ENCODE measurements at places on chromosomes 2 and 18.

DNA sequence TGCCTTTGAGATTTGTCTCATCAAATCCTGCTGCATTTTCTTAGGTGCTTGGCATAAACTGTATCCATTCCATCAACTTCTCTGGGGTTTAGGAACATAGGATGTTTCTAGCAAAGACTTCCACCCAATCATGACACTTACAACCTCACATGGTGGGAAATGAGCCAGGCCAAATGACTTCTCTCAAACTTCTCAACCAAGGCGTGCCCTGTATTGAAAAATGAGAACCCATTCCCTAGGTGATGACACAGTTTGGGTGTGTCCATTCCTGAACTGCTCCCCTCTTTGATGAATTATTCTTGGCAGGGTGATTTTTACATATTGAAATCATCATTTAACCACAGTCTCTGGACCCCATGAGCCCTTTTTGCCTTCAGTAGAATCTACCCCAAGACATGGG, 161.1 kb downstream of the EN1 start:
- no peak for DNase-seq

- no peak for DNase-seq
Observed at GRCh38 chr2:8659735-8660492, 21.9 kb upstream of the ID2 start.

GRCh38 chr2:60524874-60525273, 28.6 kb downstream of the BCL11A start:
- no peak for DNase-seq

DNA sequence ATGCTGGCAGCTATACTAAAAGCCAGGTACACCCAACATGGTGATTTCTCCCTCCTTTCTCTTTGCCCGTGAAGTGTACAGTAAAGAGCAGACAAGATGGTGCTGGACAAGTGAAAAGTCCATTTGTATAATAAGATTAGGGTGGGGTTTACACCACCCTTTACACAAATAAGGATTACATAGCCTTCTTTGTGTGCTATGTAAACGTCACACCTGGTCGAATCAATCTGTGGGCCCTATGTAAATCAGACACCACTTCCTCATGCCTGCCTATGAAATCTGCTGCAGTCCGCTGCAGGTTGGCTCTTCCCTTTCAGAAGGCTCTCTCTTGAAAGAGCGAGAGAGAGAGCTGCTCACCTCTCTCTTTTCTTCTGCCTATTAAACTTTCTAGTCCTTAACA, 1054.3 kb upstream of the SLC39A10 start:
- no peak for DNase-seq

GRCh38 chr2:75569546-75569945, 8.8 kb upstream of the EVA1A start:
- no peak for DNase-seq

- no peak for DNase-seq
Observed at GRCh38 chr18:23114171-23114881, 21.0 kb upstream of the CABLES1 start.

DNA sequence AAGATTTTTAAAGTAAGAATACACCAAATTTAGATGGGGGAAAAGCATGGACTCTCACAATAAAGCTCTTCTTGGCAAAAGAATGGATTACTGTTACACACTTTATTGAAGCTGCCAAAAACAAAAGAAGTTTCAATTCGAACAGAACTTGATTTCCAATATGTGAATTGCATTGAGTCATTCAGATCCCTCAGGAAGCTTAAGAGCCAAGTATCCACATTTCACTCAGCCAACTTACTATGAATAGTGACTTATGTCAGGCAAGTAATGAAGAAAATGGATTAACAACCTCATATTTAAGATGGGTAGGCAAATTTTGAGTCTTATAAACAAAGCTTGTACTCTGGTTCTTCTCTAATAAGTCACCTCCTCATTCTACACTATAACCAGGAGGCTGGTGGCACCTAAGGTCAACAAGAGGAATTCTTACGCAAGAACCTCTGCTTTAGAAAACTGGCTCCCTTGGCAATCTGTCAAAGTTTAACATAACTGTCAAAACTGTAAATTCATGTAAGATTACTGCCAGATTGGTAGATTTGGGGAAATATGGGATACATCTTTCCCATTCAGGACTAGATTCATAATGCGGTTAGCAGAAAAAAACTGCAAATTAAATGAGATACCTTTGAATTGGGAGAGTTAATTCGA, 6.0 kb downstream of the HADHA start:
- no peak for DNase-seq

GRCh38 chr18:45237343-45238098, 377.8 kb upstream of the SLC14A2 start:
- no peak for DNase-seq

- no peak for DNase-seq
Observed at GRCh38 chr2:105114551-105114950, 76.7 kb downstream of the MRPS9 start.

GRCh38 chr2:186959486-186959885, 110.5 kb upstream of the ZSWIM2 start:
- DNase-seq = no peak

GRCh38 chr2:36035137-36035536, 320.4 kb upstream of the CRIM1 start:
- no peak for DNase-seq

DNA sequence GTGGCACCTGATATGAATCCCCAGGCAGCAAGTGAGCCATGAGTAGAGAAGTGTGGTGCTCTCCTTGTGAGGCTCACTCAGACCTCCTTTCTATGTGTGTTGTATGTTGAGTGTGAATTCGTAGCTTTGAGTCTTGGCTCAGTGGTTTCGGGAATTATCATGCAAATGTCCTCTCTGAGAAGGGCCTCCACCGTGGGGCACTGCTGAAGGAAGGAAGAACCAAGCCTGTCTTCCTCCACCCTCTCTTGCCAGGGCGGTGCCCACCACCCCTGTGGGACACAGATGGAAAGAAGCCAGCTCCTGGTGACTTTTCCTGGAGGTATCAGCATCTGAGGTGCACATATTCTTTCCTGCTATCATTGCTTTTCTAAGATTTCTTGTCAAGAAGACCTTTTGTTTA, 156.1 kb downstream of the MYT1L start:
- DNase-seq = no peak

DNA sequence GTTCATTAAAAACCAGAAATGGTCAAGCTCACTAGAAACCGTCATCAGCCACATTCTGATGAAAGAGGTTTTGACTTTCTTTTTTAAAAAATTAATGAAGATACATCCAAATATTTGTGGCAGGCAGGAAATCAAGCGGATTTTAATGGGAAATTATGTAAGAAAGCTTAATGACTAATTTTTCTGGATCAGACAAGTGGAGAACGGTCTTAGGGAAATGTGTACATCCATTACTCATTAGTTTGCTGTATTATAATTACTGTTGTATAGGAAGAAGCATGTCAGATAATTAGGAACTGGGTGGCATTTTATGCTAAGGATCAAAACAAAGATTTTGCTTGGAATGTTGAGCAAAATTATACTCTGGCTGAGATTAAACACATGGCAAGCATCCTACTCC, 39.4 kb downstream of the AGAP1 start:
- no peak for DNase-seq

DNA sequence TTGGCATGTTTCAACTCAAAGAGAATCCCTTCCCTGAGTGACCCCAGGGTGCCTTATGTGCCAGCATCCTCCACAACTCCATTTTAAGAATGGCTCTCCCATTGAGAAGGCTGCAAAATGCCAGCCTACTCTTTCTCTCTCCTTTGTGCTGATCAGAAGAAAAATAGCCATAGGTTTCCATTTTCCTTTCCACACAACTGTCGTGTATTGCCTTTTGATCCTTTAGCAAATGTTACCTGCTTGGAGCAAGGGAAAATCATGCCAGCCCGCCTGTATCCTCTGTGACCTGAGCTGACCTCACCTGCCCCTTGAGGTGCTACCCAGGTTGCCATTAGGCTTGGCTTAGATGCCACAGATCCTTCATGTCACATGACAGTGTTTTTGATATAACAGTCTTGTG, 38.8 kb downstream of the DPYSL5 start:
- no peak for DNase-seq

DNA sequence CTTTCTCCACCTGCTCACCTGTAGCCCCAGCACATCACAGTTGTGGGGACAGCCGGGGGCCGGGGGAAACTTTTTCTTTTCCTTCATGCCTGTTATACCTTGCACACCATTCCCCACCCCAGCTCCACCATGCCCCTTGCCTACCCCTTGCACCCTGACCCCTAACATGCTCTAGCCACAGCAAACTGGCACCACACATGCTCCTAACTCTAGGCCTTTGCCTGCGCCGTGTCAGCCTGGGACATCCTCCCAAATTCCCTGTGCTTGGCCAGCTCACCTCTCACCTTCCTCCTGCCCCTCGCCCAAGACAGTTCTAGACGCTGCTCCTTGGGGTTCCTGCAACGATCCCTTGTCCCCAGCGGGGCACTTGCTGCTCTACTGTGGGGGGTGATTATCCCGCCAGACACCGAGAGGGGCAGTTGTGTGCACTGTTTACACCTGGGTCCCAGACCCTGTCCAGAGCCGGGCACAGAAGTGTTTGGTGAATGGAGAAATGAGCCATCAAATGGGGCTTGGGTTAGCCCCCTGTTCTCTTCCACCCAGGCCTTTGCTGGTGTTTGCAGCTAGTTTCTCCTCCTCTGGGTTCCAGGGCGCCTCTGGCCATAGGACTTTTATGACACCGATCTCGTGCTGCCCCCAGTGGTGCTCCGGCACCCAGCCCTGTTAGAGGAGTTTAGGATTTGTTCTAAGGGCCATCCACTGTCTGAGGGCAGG, 129.8 kb downstream of the CTIF start:
- DNase-seq = no peak

DNA sequence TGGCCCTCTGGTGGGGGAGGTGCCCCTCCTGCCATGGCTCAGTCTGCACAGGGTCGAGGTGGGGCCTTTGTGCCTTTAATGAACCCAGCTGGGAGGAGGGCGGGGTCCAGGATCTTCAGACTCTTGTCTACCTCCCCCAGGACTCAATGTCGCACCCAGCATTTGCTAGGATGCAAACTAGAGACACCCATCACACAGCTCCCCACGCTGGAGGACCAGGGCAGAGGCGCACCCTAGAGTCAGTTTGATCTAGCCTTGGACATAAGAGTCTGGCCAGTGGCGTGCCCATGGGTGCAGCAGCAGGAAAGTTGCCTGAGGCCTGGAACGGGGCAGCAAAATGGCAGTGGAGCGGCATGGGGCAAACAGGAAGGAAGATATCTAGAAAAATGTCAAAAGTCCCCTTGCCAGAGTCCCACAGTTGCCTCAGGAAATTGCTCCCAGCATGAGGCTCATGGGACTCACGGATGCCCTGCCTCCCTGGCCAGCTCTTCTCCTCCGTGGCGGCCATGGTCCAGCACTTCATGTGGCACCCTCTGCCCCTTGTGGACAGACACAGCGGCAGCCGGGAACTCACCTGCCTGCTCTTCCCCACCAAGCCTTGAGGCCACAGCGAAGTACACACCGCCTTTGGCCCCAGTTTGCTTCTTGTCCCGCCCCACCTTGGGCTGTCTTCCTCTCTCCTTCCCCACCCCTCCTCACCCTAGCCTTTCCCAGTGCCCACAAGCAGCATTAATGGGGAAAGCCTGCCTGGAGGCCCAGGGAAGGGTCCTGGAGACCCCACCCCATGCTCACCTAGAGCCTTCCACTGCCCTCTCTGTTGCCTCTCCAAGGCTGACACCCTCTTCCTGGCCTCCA, 17.7 kb downstream of the SH2D6 start:
- no peak for DNase-seq

DNA sequence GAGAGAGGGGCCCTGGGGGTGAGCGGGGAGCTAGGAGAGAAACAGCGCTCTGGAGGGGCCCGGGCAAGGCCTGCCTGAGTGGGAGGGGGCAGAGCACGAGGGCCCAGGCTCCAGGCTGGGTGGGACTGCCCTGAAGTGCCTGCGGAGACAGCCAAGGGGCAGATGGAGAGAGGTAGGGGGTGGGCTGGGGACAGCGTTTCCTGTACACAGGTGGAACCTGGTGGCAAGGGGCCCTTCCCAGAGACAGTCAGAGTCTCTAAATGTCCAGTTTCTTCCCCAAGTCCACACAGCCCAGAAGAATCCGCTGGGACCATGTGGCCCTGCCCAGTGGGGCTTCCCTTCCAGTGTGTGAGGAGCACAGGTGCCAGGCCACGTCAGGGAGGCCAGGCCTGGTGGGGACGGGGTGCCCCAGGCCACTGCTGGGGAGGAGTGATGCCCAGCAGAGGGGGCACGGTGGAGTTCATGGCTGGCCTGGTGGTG, 1.7 kb upstream of the GPR35 start:
- no peak for DNase-seq

DNA sequence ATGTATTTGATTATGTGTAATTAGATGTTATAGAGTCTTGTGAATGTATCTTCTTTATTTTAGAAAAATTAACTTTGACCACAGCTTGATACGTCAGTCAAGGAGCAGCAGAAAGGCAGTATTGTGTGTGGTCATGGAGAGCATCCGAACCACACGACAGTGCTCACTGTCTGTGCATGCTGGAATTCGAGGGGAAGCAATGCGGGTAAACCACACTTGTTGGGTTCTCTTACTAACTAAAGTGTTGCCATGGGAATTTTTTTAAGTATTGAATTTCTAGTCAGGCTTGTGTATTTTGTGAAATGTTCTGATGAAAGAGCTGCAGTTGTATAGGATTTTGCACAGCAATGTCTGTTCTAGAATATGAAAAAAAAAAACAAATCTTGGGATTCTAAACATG, 4.8 kb downstream of the PJVK start:
- no peak for DNase-seq

- no peak for DNase-seq
Observed at GRCh38 chr2:25227576-25227975, 59.2 kb upstream of the POMC start.

- DNase-seq = no peak
Observed at GRCh38 chr2:159157361-159158209, 128.9 kb downstream of the WDSUB1 start.

- no peak for DNase-seq
Observed at GRCh38 chr18:27956001-27956640, 220.8 kb downstream of the CDH2 start.

- no peak for DNase-seq
Observed at GRCh38 chr2:79757526-79757925, 244.7 kb downstream of the CTNNA2 start.

- DNase-seq = no peak
Observed at GRCh38 chr2:149175956-149176355, 137.5 kb downstream of the LYPD6B start.

- no peak for DNase-seq
Observed at GRCh38 chr18:44548291-44549221, 132.1 kb upstream of the SETBP1 start.

Measured in activated naive CD4-positive, alpha-beta T cell treated with Interleukin-2 at 50 U/mL for 16 hours (primary cell).